ENCODE measurements at places on chromosomes 2 and 18. TPM values are rescaled to one million over a fixed set of nuclear protein-coding genes. Genes with fewer than 3 reads are reported as not detected.

DNA sequence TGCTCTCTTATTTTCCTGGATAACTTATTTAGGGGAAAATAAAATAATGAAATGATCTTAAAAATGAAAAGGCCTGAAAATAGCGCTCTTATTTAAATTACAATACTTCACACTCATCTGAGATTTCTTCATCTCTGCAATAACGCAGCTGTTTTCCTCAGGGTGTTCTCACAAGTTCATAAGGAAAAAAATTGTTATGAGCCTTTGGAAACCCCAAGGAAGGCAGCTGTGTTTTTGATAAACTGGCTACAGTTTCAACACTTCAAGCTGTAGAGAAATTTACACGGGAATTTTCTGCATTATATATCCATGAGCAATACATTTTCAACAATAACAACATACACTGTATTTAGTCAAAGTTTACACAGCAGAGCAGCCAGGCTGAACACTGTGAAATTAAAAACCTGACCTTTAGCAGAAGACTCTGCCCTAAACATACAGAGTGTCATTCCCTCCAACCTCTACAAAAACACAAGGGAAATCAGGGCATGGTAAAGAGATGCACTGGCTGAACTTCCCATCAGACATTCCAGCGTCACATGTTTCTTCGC lies 959.6 kb downstream of the SLC4A3 start:
- no peak for DNase-seq

DNA sequence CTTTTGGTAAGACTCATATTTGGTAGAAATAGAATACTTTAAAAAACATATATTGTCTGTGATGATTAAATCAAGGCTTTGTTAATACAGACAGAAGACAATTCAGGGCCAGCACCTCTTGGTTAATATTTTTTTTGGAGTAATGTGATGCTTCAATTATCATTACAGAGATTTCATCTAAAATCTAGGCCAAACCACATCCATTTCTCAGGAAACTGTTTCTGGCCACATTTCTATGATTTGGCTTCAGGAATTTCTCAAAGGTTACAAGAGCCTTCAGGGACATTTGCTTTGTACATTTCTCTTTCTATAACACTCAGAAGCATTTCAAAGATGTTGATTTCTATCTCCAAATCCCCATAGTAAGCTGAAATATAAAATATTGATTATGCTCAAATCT lies 614.9 kb downstream of the LRP1B start:
- DNase-seq, result no peak

GRCh38 chr2:105176429-105176828 lies 65.1 kb upstream of the GPR45 start:
- DNase-seq, result no peak

DNA sequence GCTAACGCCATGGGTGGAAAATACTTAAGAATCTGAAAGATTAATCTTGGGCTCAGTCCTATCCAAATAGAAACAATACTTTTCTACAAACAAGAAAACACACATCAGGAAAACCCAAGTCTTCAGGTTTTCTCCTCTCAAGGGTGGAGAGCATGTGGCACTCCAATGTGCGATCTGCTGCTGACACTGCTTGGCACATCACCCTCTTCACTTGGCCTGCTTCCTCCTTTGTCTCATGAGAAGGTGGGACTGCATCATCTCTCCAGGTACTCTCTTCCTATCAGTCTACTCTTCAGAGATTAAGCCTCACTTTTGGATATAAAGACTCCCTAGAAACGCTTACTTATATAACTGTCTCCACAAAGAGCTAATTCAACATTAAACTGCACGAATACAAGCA lies 26.4 kb downstream of the HDLBP start:
- DNase-seq, result no peak

- no peak for DNase-seq
Measured at GRCh38 chr18:36139245-36139644, 9.5 kb downstream of the ELP2 start.

GRCh38 chr2:164600763-164601162 lies 20.5 kb downstream of the GRB14 start:
- DNase-seq, result no peak

- peak; percentile 58 for DNase-seq
Measured at GRCh38 chr2:238061315-238062202, 758 bp downstream of the SCLY start.

DNA sequence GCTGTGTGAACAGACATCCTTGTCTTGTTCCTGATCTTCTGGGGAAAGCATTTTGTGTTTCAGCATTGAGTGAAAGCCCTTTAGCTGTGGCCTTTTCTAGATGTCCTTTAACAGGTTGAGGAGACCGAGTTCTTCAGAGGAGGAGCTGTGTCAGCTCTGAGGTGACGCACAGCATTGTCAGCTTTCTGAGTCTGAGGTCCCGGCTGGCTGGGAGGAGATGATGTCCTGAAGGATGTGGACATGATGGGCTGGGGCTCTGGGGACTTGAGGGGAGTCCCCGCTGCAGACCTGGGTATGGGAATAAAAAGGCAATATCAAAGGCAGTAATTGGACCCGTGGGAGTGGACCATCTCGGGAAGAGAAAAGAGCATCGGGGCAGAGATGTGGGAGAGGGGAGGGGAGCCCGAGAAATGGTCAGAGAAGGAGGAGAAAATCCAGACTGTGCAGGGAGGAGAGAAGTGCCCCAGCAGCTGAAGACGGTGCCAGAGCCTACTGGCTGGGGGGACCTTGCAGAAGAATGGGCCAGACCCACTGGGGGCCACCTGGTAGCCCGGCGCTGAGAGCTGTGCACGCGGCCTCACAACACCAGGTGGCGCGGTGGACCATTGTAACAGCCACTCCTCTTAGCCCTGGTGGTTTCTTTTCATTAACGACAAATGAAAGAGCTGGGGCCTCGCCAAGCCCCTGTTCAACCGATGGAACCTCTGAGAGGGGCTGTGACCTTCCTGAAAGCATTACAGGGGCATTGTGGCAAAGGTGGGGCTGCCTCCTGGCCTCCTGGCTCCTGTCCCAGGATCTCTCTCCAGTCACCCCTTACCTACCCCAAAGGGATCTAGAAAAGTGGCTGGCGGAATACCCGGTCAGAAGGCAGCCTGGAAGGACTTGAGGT lies 61.6 kb downstream of the ST3GAL5 start:
- peak; percentile 83 for DNase-seq

GRCh38 chr18:46461993-46462392 lies 195.0 kb downstream of the LOXHD1 start:
- no peak for DNase-seq

DNA sequence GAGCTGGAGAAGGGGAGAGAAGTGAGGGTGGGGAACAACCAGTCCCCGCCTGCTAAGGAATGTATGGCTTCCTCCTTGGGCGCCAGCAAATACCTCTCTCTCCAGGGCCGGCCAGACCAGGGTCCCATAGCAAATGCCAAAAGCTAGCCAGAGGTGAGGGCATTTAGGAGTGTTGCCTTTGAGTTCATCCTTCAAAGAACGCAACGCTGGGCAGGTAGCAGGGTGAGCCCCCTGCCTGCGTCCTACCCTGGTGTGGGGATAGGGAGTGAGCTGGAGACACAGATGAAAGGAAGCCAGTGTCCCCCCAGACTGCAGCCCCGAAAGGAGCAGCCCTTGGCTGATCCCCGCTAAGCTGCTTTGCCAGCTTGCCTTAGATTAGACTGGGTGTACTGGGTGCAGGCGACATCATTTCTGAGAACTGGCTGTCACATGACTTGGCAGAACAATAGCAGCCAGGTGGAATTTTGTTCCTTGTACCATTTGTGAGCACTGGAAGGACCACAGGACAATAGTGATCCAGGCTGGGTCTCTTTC lies 40.4 kb downstream of the KLHL29 start:
- no peak for DNase-seq

DNA sequence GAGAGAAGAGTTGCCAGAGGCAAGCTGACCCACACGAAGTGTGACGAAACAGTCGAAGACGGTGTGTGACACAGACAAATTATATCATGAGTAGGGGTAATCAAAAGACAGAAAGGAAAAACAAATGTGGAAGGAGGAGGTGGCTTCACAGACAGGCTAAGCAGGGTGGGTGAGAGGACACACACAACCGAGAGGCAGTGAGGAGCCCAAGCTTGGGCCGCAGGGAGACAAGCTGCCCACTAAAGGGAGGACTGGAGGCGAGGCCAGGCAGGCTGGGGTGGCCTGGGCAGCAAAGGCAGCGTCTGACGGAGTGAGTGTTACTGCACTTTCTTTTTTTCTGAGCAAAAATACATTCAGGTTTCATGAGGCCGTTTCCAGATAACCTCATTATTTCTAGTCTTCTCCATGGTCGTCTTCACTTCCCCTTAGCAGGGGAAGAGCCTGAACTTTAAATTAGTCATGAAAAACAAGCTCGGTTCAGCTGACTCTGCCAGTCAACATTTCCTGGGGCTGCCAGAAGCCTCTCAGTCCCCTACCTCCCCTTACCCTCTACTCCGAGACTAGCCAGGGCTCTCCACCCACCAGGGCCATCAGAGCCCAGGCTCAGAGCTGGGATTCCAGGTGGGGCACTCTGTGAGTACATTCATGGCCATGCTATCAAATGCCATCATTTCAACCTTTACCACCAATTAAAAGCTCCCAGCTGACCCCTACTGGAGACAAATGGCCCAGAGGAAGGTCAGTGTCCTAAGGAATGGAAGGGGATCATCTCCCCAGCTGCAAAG lies 13.8 kb upstream of the ZFP36L2 start:
- peak; percentile 22 for DNase-seq

DNA sequence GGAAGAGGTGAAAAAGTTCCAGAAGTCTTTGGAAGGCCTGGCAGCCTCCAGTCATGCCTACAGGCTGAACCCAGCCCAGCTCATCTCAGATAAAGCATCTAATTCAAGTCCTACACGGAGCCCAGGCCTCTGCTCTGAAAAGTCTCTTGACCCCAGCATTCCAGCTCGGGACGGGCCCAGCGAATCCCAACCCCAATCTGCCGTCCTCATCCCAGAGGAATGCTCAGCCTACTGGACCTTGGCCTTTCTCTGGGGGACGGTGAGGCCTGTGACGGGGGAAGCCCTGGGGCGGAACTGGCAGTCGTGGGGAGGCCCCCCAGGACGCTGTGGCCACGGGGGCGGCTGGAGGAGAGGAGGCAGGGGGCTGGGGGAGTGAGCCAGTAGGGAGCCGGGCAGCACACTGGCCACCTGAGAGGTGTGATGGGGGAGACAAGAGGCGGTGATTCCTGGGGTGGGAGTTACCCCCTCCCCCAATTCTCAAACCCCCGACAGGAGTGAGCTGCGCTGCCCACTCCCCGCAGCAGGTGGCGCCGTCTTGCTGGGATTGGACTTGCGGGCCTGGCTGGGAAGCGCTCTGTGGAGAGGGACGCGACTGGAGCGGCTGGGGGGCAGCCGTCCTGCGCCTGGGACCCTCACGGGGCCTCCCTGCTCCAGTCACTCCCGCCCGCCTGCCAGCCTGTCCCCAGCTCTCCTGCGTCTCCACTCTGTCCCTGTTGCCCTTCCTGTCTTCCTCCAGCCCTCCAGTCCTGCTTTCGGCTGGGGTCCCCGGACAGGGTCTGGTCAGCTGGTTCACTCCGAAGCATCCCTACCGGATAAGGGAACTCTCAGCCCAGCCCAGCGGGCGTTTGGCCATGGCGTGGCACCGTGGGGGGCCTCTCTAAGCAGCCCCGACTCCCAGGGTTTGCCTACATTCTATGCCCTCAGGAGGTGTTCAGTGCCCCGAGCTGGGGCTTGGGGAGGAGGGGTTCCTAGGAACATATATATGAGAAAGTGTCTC lies 182.6 kb upstream of the HAAO start:
- peak; percentile 39 for DNase-seq

The MROH2A gene
- total RNA-seq, result not detected

The CAPN13 gene
- not detected for total RNA-seq

The MC2R gene
- total RNA-seq, result not detected

The AQP12B gene
- not detected for total RNA-seq

The ARHGEF33 gene
- not detected for total RNA-seq

The ADD2 gene
- total RNA-seq, result 0.16 TPM
